ENCODE measurements at places on chromosomes 2 and 18.

GRCh38 chr2:6748406-6749067, 117.2 kb downstream of the CMPK2 start:
- DNase-seq: no peak

- DNase-seq: no peak
These were observed 53.7 kb upstream of the MAP3K20 start for GRCh38 chr2:173021939-173022371.

- no peak for DNase-seq
These were observed 538.4 kb downstream of the STK39 start for GRCh38 chr2:167708998-167709397.

- no peak for DNase-seq
These were observed 68.6 kb upstream of the PELI1 start for GRCh38 chr2:64212801-64213321.

GRCh38 chr2:215487002-215487372, 51.1 kb upstream of the FN1 start:
- no peak for DNase-seq

DNA sequence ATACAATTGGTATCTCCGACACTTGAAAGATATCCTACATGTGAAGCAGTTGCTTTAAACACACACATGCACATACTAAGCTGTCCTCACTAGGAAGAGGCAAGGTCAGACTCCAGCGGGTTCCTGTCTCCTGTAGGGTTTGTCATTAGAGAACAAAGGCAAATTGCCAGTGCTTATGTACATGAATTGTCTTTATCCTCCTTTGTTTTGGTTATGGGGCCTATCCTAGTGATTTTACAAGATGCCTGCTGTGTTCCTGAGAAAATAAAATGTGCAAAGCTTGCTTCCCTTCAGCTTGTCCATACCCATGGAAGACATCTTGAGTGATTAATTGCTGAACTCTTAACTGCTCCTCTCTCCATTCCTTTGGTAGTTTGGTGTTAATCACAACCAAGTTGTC, 86.7 kb upstream of the SLC39A10 start:
- DNase-seq: no peak

- DNase-seq: no peak
These were observed 73.1 kb downstream of the TSHZ1 start for GRCh38 chr18:75283731-75284130.

DNA sequence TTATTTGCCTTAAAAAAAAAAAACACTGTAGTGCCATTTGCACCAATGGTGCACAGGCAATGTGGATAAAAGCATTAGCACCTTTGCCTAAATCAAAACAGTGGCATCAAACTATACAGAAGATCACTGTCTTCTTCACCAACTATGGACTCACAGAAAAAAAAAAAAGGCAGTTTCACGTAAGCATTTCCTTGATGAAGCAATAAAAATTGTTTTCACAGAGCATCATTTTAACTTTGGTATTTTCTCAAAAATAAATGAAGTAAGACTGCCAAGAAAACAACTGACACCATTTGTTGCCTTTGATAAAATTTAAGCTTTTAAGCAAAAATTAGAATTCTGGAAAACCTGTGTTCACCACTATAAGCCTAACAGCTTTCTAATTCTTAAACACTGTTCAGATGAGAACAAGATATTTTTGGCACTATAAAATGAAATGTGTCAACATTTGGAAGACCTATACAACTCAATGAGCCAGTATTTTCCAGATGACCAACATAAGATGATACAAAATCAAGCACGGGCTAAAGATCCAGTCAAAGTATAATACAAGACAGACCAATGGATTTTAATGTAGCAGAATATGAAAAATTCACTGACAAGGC, 21.1 kb downstream of the METTL8 start:
- DNase-seq: no peak

GRCh38 chr18:12333506-12334290, 25.7 kb downstream of the TUBB6 start:
- no peak for DNase-seq

DNA sequence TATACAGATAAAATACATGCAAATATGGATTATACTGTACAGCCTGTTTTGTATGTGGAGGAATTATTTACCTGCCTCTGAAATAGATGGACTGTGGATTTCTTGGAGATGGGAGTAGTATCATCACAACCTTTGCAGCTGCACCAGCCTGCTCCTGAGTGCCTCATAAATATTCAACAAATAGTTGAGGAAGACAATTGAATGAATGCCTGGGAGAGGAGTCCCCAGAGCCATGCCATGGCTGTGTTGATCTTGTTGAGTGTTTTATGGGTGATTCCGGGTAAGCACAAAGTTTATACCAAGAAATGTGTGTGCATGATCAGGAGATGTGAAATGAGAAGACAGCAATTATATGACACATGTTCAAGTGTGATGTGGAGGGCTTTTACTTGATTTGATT, 225.0 kb downstream of the FHOD3 start:
- DNase-seq: no peak

DNA sequence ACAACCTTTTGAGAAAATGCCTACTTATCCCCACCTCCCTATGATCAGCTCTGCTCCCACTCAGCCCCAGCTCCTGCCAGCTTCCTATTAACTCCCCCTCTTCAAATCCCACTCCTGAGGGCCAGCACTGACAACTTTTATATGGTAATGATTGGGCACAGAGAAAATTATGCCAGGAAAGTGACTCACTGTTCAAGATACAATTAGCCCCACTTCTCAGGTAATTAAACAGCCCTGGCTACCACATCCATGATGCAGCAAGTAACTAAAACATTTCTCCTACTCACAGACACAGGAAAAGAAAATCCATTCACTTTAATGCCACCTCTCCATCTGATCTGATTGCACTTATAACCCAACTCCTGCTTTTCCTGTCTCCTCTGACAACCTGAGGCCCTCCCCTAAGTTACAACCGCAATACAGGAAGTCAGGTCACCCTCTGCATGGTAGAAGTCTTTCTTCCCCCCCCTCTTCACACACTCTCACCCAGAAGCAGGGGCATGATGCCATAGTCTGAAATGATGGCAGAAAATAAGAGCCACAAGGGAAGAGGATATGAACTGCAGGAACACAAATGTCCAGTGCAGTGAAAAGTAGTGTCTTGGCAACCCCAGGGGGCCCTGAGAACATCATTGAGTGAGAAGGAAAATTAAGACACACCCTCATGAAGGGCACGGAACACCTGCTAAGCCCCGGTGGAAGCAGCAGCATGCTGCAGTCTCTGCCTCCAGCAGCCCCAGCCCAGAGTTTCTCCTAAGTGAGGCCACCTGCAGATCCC, 54.4 kb downstream of the STK39 start:
- DNase-seq: no peak

DNA sequence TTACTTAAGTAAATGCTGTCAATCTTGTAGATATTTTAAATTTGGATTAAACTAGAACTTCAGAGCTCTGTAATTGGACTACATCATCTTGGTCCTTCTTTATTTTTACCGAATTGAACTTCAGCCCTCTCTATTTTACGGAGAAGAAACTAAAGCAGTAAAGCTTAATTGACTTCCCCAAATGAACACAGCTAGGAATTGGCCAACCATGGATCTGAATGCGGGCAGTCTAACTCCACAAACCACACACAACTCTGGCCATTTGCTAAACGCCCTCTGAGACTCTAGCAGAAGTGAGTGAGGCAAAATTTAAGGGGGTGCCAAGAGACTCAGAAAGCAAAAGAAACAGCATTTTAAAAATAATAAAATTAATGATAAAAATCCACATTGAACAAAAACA, 86.3 kb upstream of the KCTD1 start:
- DNase-seq: no peak

DNA sequence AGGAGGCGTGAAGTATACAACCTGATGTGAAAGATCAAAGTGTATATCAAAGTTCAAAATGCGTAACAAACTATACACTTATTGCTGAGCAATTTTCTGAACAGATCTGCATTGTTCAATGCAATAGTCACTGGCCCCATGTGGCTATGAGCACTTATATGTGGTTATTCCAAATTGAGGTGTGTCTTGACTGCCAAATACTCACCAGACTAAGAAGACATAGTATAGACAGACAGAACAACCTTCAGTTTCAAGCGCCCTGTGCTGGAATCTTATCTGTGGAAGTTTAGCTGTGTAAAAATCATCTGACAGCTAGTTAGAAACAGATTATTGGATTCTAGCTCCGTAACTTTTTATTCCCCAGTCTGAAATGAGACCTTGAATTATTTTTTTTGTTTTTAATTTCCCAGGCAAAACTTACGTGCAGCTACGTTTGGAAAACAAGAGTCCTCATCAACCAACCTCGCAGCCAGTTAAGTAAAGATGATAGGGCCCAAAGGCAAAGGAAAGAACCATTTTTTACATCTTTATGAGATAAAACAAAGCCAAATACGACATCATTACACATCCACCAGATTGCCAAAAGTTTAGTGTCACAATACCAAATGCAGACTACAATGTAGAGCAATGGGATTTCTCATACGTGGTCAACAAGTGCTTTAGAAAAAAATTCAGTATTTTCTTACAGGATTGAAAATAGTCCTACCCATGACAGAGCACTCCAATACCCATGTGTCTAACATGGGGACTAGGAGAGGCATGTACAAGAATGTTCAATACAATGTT, 37.2 kb downstream of the MBOAT2 start:
- no peak for DNase-seq

DNA sequence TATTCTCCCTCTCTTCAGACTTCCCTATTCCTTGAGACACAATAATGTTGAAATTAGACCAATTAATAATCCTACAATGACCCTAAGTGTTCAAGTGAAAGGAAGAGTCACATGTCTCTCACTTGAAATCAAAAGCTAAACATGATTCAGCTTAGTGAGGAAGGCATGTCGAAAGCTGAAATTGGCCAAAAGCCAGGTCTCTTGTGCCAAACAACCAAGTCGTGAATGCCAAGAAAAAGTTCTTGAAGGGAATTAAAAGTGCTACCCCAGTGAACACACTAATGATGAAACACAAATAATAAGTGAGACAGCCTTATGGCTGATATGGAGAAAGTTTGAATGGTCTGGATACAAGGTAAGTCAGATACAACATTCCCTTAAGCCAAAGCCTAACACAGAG, 115.4 kb downstream of the PXDN start:
- DNase-seq: no peak

DNA sequence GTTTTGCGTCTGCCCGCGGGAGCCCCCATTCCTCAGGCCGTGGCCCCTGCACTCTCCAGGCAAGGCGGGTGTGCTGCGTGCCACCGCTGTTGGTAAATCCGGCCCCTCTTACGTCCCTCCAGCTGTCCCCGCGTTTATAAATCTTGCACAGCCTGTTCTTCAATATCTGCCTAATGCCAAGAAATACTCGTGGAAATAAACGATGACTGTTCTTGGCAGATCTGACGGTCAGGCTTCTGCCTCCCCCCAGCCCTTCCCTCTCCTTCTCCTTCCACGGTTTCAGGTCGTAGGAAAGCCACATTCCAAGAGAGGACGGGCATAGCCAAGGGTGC, 20.5 kb downstream of the ODC1 start:
- DNase-seq: no peak

DNA sequence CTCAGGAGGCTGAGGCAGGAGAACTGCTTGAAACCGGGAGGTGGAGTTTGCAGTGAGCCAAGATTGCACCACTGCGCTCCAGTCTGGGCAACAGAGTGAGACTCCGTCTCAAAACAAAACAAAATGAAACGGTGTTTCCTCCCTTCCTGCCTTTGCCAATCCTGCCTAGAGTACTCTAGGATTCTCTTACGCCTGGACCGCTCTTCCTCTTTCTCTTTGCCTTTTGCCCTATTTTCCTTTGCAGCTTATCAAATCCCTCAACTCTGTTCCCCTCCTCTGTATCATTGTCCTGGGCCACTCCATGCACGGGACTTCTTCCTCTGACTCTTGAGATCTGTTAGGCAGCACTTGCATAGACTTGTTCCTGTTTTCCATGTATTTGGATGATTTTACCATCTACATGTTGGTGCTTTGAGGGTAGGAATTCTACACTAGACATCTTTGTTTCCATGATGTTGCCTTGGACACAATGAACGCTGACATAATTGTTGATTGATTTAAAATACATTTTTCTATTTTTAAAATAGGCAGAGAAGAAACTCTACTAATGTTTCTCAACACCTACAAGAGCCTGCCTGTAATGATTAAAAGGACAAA, 24.8 kb upstream of the ACYP2 start:
- DNase-seq: no peak

GRCh38 chr2:5756272-5756671, 64.1 kb downstream of the SOX11 start:
- no peak for DNase-seq

- DNase-seq: peak; percentile 67
These were observed 629 bp downstream of the NRBP1 start for GRCh38 chr2:27428978-27429541.

GRCh38 chr2:161844822-161845221, 220.6 kb downstream of the SLC4A10 start:
- no peak for DNase-seq

DNA sequence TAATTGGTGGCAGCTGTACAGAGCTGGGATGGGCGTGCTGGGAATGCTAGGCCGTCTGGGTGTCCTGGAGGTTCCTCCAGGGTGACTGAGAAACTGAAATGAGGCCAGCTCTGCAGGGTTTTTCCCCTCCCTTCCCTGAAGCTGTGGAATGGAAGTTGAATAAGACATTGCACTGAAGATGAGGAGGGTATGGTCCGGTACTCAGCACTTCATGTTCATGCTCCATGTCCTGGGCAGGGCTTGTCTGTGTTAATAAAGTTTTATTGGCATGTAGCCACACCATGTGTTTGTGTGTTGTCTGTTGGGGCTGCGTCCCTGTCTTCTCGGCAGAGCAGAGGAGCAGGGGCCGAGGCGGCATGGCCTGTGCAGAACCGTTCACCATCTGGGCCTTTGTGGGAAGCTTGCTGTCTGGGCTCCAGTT, 154.0 kb downstream of the LDLRAD4 start:
- no peak for DNase-seq

DNA sequence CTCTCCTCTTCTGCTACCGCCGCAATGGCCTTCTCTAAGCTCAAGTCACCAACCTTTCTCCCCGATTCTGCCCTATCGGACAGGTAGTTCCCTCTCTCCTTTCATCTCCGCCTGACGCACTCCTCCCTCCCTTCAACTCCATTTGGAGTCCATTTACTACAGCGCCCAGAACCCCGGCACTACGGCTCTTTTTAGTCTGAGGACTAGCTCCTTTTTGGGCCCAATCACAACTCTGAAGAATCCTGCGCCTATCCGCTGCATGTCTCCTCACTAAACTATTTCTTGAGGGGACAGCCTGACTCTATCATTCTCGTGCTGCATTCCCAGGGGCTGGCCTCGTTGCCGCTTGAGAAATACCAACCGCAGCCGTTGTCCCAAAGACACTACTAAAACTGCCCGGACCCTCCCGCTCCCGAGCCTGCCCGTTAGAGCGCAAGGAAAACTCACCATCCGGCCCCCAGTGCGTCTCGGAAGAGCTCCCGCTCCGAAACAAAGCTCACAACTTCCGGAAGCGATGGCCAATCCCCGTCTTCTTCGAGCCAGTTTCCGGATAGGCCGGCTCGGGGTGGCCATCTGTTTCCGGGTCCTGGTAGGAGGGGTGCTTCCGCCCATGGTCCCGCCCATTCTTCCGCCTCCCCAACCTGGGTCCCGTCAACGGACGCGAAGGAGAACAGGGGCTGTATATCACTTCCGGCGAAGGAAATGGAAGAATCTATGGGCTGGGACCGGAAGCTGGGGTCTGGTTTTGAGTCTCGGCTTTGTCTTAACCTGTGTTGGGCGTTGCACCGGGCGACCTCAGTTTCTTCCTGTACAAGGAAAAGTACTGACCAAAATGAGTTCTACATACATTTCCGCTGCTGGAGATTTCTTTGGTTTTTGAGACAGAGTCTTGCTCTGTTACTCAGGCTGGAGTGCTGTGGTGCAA, at the start of gene TPRKB:
TSS of gene TPRKB (minus strand) at position 491 of the 925 bp plus-strand sequence. CDS start 2,776 bp downstream, outside the sequence.
- peak; percentile 64 for DNase-seq
